Thyroid gland (tissue), 4 donors: ENCODE measurements at places on chromosomes 12 and 14.

GRCh38 chr12:11578461-11578993, 70.9 kb upstream of the ETV6 start:
- DNase-seq: no peak

DNA sequence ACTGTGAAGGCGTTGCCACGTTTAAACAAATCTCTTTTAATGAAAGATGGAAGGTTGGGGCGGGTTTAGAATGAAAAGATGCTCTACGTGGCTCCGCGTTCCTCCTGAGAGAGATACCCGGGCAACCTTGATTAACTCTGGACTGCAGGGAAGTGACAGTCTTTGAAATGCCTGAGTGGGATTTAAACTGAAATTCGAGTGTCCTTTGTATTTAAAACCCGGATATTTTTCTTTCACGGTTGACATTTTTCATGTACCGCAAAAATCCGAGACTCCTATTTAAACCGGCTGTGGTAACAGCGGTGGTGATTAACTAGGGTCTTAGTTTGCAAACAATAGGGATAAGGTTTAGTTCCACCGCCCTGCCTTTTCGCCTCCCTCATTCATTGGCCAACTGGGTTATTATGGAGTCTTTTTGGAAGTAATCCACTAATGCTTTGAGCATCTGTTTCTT, 707 bp downstream of the G2E3 start:
- no peak for DNase-seq

- no peak for DNase-seq
These were observed 181.6 kb downstream of the GRIP1 start for GRCh38 chr12:66497008-66497897.

DNA sequence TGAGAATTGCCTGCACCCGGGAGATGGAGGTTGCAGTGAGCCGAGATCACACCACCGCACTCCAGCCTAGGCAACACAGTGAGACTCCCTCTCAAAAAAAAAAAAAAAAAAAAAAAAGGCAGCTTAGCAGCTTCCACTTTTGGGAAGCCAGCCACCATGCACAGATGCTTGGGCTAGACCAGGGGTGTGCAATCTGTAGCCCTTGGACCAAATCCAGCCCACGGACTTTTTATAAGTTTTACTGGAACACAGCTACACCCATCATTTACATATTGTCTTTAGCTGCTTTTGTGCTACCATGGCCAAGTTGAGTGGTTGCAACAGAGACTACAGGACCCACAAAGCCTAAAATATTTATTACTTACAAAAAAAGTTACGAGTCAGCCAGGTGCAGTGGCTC, 6.7 kb downstream of the CIT start:
- no peak for DNase-seq

GRCh38 chr12:92614502-92614901, 88.3 kb upstream of the PLEKHG7 start:
- DNase-seq: no peak

DNA sequence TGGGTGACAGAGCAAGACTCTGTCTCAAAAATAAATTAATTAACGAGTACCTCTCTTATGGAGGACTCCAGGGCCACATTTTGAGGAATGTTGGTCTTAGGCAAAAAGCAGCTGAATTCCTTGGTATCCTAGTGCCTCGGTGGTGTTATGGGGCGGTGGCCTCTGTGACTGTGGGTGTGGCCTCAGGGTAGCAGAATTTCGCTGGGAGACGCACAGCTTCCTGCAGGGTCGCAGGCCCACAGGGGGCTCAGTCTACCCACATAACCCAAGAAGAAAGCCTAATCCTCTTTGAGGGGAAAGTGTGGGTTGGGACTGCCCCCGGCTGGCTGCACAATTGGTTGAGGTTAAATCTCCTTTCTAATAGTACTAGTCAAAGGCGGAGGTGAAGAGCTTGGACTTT, 11.2 kb upstream of the SERPINA4 start:
- DNase-seq: no peak

DNA sequence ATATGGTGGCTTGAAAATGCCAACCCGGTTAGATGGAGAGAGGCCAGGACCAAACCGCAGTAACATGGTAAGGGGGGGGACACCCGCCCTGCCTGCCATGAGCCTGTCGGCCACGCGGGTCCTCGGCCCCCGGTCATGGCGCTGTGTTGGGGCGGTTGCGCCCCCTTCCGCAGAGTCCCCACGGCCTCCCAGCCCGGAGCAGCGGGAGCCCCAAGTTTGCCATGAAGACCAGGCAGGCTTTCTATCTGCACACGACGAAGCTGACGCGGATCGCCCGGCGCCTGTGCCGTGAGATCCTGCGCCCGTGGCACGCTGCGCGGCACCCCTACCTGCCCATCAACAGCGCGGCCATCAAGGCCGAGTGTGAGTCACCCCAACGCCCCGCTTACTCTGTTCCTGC, 10.1 kb upstream of the CRIP2 start:
- DNase-seq: no peak

GRCh38 chr14:88551094-88551870, 3.5 kb downstream of the PTPN21 start:
- DNase-seq: peak; percentile 80

GRCh38 chr12:132638541-132639408, 20.2 kb downstream of the P2RX2 start:
- DNase-seq: peak; percentile 31

DNA sequence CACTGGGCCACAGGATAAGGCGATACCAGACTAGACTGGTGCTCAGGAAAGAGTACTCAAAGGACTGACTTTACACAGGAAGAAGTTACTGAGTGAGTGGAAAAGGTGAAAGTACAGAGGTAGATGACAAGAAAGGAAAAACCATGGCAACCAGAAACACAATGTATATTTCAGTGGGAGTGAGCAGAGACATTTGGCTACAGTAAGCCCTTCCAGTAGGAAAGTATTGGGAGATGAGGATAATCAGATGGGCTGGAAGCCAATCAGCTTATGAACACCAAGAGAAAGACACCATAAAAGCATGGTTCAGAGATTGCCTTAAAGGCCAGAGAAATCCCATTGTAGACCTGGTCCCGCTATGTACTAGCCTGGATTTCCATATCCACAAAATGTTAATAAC, 51.6 kb downstream of the TMTC1 start:
- DNase-seq: no peak

DNA sequence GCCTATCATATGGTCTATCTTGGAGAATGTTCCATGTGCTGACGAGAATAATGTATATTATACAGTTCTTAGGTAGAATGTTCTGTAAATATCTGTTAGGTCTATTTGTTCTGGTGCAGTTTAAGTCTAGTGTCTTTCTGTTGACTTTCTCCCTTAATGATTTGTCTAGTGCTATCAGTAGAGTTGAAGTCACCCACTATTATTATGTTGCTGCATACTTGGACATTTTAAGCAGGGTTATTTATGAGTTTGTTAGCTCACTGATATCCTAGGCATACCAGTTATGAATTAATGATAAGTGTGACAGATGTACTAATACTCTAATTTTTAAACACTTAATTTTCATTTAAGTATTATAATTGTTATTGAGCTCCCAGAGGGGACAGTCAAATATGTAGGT, 292.5 kb downstream of the AKAP6 start:
- no peak for DNase-seq

GRCh38 chr14:83419420-83419819, 1885.8 kb upstream of the SEL1L start:
- peak; percentile 73 for DNase-seq

- no peak for DNase-seq
These were observed 158.7 kb upstream of the LRIG3 start for GRCh38 chr12:59079002-59079401.

DNA sequence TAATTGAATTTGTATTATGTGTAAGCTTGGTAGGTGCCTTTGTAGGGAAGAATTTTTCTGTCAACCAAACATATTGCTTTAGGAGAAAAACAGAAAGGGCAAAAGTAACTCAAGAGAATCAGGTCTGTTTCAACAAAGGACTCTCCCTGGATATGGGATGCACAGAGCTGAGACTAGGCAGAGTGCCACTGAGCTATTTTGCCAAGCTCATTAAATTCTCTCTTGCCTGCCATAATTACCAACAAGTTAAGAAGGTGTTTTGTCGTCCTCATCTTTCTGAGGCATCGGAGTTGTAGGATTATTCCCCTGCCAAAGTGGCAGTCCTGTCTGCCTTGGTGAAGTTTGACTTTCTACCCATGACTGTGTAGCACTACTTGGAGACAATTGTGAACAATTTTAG, 438.9 kb upstream of the SEL1L start:
- DNase-seq: no peak
